ENCODE measurements at places on chromosomes 3 and 15.

DNA sequence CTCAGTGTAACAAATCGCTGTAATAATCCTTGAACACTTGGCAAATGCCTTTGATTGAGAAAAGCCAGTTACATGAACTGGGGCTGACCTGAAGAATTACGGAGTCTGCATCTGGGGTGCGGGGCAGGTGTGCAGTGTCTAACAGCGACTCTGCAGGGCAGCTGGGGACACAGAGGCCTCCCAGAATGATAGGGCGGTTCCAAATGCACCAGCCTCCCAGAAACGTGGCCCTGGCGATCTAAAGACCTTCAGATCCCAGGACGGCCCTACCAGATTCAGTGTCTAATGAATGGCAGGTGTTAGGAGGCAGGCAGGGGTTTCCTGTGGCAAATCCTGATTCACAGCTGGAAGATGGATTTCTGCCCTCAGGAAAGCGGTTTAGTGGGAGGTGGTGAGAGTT lies 100.5 kb upstream of the RGMA start:
- DNase-seq, result no peak

- no peak for DNase-seq
Measured at GRCh38 chr15:84598993-84599392, 1.8 kb upstream of the ZSCAN2 start.

- no peak for DNase-seq
Measured at GRCh38 chr3:117547956-117548550, 838.5 kb downstream of the TUSC7 start.

DNA sequence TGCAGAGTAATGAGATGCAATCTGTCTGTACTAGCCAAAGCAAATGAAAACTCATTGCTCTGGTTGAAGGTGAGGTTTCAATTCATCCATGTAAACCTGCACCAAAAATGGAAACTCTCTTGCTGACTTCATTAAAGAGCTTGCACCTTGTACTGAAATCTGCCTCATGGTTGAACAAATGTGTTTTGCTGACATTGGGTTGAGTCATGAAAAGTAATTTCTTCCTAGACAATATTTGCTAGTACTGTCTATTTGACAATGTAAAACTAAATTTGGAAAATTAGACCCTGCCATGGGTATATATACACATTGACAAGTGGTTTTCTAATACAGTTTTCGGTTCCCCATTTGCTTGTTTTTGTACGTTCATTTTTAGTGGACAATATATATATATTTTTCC lies 33.3 kb downstream of the RYR3 start:
- DNase-seq, result no peak

GRCh38 chr15:48641416-48641815 lies 4.1 kb downstream of the FBN1 start:
- no peak for DNase-seq

GRCh38 chr3:146189519-146190173 lies 28.7 kb upstream of the PLOD2 start:
- no peak for DNase-seq

- no peak for DNase-seq
Measured at GRCh38 chr3:45665101-45665572, 24.1 kb upstream of the SACM1L start.

DNA sequence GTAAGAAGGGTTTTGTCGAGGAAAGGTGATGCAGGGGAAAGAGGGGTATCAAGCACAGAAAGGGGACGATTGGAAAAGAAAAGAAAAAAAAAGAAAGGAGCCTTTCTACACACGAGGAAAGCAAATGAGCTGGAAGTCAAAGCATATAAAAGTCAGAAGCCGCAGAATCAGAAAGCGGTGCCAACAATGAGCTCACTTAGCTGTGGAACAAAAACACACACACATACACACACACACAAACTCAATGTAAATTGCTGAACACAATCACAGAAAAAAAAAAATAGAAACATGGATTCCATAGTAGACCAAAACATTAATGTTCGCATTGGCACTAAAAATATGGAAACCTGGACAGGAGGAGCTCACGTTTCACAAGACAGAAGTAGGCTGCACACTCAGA lies 63.4 kb upstream of the FEZF2 start:
- no peak for DNase-seq

DNA sequence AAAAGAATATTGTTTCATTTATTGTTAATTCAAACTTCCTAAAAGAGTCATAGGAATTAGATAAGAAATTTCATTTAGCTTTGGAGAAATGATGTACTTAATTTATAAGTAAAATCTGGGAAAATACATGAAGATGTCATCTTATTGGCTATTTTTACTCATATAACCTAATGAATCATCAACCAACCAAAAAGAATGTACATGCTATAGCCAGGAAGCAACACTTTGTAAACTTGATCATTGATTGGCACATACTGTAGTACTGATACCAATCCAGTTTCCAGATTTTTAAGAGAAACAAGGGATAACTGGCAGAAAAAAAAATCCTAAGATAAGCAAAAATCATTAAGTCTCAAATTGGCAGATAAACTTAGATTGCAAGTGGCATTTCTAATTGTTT lies 207.9 kb upstream of the CDIN1 start:
- no peak for DNase-seq

GRCh38 chr3:5663601-5664000 lies 476.1 kb downstream of the EDEM1 start:
- no peak for DNase-seq

DNA sequence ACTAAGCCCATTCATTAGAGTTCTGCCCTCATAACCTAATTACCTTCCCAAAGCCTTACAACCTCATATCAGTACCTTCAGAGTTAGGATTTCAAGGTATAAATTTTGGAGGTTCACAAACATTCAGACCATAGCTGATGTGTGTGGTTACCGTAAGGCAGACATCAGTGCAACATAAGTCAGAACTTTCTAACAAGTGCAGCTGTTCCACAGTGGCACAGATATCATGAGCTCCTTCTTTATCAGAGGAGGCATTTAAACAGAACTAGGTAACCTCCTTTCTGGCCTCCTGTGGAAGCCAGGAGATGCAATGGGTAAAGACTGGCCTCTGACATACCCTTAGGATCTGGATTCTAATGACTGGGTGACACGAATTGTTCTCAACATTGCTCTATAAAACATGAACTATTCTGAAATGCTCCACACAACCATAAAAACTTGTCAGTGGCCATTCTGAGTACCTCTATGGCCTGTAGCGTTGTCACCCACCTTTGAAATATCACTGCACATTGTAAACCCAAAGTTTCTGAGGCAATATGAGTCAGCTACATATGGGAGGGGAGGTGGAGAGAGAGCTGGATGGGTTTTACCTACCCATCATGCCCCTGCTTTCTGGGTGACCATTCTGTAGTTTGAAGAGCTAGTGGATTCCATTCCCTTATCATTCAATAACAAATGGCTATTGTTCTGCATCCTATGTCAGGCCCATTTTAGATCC lies 546.0 kb upstream of the TBL1XR1 start:
- DNase-seq, result no peak

GRCh38 chr3:186640929-186641328 lies 730 bp downstream of the FETUB start:
- no peak for DNase-seq

- no peak for DNase-seq
Measured at GRCh38 chr3:194035406-194036138, 100.4 kb upstream of the HES1 start.

DNA sequence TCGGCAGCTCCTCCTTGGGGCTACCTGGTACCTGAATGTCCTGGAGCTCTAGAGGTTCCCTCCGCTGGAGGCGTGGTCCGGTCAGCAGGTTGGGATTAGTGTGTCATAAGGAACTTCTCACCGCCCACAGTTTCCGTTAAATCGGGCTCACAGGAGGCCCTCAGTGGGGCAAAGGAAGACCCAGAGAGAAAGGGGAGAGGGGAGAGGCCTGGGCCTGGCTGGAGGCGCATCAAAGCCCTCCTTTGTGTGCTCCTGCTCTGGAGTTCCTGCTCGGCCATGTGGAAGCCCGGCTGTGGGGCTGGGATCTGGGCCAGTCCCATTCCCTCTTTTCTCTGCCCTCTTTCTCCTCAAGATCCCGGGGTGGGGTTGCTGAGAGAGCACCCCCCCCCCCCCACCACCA lies at the start of gene RLBP1:
Gene RLBP1 (minus strand): TSS at position 37 of the 400 bp plus-strand sequence. CDS start 2,604 bp downstream, outside the sequence.
- no peak for DNase-seq

GRCh38 chr3:12325586-12326515 lies 37.0 kb downstream of the PPARG start:
- no peak for DNase-seq

DNA sequence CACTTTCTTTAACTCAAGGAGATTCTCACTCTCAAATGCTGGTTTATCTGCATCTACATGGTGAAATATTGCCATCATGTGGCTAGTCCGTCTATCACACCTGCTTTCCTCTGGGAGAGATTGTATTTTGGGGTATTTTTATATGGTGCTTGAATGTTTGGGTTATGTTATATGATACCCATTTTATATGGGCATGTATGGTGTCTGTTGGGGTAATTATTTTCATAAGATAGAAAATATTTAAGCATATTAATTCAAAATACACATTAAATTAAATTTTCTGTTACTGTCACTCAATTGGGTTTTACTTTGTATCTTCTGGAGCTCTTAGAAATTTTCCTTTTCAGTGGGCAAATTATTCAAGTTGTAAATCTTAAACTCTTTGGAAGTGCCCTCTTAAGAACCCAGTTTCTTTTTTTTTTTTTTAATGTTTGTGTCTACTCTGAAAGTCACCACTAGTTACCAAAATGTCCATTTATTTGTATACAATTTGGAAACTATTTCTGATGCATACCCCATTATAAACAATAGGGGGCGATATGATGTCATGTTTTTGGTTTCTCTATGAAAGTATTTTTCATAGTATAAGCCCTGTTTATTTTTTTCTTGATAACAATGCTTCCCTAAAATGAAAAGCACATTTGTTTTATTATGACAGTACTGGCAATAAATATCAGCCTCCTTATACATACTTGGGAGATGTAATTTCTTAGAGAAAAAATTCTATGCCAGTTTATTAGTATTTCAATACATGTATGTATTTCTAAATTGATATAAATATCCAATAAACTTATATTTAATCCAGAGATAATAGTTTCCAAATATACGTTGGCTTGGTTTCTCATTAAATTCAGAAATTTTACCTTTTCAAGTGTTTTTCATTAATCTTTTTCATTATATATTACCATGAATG lies 36.1 kb upstream of the PLSCR5 start:
- DNase-seq, result no peak

DNA sequence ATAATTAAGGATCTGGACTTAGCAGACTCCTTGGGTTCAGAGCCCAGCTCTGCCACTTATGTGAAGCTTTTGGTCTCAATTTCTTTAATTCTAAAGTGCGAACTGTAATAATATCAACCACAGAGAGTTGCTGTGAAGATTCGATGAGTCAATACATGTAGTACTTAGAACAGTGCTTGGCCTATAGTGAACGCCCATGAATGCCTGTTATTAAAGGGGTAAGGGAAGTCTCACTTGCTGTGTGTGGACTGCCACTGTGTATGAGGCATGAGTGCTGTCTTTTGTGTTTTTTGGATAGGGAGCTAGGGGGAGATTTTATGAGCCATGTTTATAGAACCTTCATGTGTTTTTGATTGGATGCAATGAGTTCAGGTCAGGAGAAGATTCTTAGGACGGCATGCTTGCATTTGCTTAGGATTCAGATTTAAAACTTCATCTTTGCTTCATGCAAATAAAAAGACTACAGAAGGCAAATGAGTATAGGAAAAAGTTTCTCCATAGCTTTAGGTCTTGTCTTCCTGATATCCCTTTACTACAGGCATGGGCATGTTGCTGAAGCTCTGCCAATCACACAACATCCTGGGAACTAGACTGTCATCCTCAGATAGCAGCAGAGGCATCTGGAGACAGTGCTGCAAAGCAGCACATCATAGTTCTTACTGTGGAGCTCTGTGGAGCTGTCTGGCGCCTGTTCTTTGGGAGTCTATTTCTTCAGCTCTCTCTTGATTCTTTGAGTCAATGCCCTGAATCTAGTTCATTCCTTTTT lies 50.0 kb downstream of the PLS1 start:
- no peak for DNase-seq

GRCh38 chr15:72535911-72536310 lies 61.8 kb downstream of the ARIH1 start:
- DNase-seq, result no peak

DNA sequence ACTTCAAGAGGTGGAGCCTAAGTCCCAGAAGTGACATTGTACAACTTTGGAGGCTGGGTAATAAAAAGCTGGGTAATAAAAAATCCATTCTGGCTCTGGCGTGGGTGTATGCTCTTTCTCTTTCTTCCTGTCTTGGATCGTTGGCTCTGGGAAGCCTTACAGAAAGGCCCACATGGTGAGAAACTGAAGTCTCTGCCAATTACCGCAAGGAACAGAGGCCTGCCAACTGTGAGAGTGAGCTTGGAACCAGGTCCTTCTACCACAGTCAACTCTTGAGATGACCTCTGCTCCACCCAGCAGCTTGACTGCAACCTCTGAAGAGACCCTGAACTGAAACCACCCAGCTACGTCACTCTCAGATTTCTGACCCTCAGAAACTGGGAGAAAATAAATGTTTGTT lies 51.0 kb downstream of the NR2F2 start:
- no peak for DNase-seq

GRCh38 chr15:80584561-80584964 lies 110.5 kb upstream of the ABHD17C start:
- DNase-seq, result no peak

DNA sequence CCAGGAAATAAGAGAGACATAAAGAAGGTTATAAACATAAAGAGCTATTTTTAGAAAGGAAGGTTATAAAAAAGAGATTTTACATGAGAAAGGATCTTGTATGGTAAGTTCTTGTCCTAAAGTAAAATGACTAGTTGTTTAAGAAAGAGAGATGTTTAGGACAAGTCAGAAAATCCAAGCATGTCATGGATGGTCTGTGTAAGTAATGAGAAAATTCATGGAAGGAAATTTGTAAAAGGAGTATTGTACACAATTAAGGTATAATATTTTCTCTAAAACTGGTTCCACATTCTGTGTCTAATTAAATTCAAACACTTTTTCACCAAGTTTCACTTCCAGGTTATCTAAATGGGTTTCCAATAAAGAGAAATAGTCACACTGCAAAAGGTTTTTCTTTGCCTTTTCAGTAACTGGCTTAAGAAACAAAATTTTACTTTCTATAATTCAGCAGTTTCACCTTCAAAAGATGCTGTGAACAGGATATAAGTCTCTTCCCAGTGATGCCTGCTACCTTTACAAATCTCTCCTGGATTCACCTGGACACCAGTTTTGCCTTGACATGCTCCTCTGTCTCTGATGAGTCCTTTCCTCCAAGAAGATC lies 455.7 kb downstream of the ZIC1 start:
- no peak for DNase-seq

DNA sequence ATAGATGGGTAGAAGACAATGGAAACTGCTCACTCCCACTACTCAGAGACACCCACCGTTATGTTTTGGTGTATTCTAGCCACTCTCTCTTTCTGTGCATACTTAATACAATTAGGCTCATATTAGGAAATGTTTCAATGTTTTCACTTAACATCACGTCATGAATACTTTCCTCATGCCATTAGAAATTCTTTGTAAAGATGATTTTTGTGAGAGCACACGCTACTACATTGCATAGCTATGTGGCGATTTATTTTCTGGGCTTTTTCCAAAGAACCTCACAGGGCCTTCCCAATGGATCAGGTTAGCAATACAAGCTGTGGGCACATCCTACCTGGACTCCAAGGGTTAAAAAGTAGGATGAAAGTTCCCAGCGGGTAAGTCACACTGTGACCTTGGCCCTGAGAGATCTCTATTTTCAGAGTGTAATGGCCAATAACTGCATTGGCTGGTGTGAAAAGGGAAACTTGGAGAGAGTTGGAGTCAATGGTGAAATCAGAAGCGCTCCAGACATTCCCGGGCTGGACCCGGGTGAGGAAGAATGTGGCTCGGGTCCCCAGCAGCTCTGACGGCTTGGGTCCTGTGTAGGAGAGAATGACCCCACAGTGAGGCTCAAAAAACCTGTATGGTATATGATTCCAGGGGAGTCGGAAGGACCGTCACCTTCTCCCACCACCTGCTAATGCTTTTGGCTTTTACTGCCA lies 25.8 kb upstream of the TGM5 start:
- DNase-seq, result no peak

GRCh38 chr15:66459818-66460615 lies 37.5 kb downstream of the SNAPC5 start:
- no peak for DNase-seq

Measured in stimulated activated CD4-positive, alpha-beta T cell treated with anti-CD3 and anti-CD28 coated beads, Interleukin-1b, Interleukin-23, amount 100 ng/mL, for 1 hour (primary cell).